Adipocyte (in vitro differentiated cells): ENCODE measurements at places on chromosomes 2 and 18.

GRCh38 chr18:59959606-59960005 is 59.8 kb downstream of the PMAIP1 start:
- DNase-seq, result no peak

GRCh38 chr2:142805244-142805643 is 72.2 kb upstream of the KYNU start:
- no peak for DNase-seq

- DNase-seq, result peak; percentile 46
Measured at GRCh38 chr18:43876748-43877147, 599.5 kb upstream of the SYT4 start.

DNA sequence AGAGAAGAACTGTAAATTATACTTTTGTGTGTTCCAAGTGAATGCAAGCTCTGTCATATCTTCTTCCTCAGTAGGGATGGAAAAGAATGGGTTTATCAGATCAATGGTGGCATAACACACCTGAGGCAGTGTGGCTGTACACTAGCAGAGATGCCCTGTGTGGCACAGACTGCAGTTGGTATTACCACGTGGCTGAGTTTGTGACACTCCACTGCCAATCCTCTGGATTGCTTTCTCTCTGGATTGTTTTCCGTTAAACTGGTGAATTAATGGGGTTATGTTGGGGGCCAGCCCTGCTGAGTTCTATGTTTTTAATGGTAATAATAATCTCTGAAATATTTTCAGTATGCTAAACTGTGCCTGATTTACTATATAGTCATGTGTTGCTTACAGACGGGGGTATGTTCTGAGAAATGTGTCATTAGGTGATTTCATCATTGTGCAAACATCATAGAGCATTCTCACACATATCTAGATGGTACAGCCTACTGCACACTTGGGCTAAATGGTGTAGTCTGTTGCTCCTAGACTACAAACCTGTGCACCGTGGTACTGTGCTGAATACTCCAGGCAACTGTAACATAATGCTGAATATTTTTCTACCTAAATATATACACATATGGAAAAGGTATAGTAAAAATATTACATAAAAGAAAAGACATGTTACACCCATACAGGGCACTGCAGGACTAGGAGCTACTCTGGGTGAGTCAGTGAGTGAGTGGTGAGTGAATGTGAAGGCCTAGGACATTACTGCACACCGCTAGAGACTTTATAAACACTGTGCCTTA is 84.7 kb upstream of the ST6GAL2 start:
- peak; percentile 59 for DNase-seq

DNA sequence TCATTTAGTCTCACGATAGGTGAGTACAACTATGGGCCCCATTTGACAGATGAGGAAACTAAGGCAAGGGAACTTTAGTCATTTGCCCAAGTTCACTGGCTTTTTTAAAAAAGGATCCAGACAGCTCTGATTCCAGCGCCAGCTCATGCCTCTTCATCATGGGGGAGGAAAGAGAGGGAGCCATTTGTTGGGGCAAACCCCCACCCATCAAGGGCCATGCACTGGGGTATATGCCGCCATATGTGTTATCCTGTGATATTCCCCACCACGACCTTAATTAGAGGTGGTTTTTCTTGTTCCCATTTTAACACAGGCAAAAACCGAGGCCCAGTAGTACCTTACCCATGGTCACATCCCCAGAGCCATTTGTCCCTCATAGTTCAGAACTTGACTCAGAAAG is 649 bp upstream of the GPBAR1 start:
- no peak for DNase-seq

GRCh38 chr2:84238907-84239306 is 220.2 kb downstream of the SUCLG1 start:
- no peak for DNase-seq
